AG20443 (cell line): ENCODE measurements at places on chromosomes 16 and 17.
A peak's percentile ranks its signal among the peaks of the same experiment; 100 is the strongest.

- DNase-seq: no peak
These were observed at the start of gene KCNG4 for GRCh38 chr16:84239909-84240308. Gene KCNG4 (minus strand): TSS chr16:84240012. CDS start chr16:84237485, 2,527 bp downstream.

DNA sequence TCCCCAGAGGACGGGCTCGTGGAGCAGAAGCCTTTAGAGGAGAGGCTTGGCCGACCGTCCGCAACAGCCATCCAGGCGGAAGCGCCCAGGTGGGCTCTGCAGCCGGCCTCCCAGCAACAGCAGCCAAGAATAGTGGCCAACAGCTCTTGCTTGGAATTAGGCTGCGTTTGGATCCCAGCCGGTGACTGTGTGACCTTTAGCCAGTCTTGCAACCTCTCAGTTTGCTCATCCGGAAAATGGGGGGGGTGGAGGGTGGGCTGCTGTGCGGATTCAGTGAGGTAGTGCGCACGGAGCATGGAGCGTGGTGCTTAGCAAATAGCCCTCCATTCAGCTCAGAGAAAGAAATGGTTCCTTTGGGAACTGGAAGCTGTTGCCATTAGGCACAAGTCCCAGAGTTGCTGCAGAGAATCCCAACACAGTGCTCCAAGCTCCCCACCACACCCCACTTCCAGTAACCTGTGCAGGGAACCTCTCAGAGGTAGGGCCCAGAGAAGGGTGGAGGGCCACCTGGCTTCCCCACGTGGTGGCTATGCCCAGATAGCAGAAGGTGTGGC lies 46.7 kb downstream of the RTN4RL1 start:
- DNase-seq: no peak

DNA sequence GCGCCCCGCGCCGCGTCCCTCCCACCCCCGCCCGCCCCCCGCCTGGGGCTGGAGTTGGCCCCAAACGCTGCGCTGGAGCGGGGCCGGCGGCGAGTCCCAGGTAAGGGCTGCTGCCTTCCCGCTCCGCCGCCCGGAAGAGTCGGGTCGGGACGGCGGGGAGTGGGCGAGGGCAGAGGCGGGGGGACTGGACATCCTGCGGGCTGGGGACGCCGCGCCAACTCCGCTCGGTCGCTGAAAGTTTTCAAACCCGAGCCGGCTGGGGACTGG lies 469 bp downstream of the GPRC5C start:
- DNase-seq: no peak

DNA sequence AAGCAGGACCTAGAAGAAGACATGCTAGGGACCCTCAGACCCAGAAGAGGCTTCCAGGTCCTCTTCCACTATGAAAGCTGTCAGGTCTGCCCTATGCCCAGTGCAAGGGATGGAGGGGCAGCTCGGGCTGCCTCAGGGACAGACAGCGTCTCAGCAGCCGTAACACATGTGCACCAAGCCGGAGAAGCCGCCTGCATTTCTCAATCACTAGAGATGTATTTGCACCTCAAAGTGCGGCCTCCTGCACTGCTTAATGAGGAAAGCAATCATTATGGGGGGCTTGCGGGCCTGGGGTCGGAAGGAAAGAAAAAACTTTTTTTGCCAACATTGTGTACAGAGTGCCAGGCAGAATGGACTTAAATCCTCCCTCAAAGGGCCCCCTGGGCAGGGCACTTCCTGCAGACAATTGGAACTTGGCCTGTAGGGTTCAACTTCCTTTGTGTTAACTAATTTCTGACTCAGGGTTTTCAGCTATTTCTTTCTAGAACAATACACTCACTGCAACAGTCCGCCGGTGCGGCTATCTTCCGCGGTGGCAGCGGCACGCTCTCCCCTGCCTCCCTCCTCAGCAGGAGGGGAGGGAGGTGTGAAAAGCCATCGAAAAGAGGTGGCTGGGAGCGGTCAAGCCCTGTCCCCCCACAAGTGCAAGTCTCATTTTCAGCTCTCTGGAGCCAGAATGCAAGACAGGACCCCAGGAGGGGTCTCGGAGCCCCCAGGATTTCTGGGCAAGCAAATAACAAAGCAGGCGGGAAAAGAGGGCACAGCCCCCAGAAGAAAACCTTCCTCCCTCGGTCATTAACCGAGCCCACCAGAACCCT lies 101.2 kb downstream of the ZNF423 start:
- peak; percentile 46 for DNase-seq

- DNase-seq: no peak
These were observed 555 bp downstream of the NUP88 start for GRCh38 chr17:5418858-5419355.

DNA sequence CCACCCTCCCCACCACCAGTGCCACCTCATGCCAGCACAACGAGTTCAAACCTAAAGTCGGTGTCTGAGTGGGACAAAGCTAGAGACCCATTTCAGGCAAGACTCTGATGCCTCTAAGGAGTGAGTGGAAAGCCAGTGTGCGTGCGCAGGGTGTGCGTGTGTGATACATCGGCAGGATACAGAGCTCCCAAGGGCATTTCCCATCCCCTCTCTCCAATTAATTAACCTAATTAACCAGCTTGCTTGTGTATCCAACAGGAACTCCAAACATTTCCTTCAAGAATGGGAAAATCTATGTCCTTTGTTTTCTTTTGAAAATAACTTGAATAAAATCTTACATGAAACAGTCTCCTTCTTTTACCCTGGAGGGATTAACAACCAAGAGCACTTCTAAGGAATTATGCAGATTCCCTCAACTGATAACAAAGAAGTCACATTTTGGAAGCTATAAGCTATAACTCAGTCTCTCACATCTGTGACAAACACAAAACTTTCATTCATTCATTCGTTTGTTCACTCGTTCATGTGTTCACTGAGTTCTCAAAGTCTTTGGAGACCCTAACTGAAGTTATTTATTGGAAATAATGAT lies 9.9 kb downstream of the ATPAF2 start:
- no peak for DNase-seq

DNA sequence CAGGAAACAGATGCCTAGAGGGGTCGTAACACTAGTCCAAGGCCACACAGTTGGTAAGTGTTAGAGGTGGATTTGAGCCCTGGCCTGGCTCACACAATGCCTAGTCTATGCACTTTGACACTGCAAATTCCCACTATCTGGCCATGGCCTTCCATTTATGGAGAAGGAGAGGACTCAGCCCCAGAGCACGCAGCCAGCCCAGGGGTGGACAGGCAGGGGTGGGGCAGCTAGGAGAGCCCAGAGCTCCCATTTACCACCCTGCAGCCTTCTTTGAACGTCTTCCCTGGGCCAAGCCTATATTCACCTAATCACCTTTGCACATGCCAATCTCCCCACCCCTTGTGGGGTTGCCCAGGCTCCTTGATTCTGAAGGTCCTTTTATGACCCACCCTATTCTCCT lies 81.2 kb downstream of the DYNLRB2 start:
- no peak for DNase-seq

- DNase-seq: no peak
These were observed 175.2 kb upstream of the NLRP1 start for GRCh38 chr17:5759501-5759925.

GRCh38 chr17:41440531-41441033 lies at the start of gene KRT38:
Gene KRT38 (minus strand): TSS chr17:41440983. CDS start chr17:41440921, 62 bp downstream.
- no peak for DNase-seq

- no peak for DNase-seq
These were observed 1.4 kb downstream of the FBXO31 start for GRCh38 chr16:87382023-87382785.

DNA sequence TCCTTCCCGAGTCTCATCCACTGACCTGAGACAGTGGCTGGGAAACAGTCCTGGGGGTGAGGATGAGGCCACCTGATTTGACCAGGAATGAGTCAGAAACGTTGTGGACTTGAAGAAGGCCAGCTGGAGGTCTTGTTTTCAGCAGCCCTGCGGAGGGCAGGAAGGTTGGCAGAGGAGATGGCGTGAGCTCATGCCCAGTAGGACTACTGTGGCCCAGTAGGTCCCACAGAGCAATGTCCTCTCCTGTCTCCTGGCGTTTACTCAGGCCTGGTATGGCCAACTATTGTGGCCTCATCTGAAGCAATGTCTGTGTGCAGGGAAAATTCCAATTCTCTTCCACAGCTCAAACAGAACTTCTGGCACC lies 84.1 kb upstream of the DNAJA2 start:
- DNase-seq: no peak

GRCh38 chr17:63082273-63082861 lies 116.3 kb downstream of the TANC2 start:
- peak; percentile 23 for DNase-seq

- peak; percentile 5 for DNase-seq
These were observed 2.6 kb upstream of the EXOSC6 start for GRCh38 chr16:70254180-70254964.

DNA sequence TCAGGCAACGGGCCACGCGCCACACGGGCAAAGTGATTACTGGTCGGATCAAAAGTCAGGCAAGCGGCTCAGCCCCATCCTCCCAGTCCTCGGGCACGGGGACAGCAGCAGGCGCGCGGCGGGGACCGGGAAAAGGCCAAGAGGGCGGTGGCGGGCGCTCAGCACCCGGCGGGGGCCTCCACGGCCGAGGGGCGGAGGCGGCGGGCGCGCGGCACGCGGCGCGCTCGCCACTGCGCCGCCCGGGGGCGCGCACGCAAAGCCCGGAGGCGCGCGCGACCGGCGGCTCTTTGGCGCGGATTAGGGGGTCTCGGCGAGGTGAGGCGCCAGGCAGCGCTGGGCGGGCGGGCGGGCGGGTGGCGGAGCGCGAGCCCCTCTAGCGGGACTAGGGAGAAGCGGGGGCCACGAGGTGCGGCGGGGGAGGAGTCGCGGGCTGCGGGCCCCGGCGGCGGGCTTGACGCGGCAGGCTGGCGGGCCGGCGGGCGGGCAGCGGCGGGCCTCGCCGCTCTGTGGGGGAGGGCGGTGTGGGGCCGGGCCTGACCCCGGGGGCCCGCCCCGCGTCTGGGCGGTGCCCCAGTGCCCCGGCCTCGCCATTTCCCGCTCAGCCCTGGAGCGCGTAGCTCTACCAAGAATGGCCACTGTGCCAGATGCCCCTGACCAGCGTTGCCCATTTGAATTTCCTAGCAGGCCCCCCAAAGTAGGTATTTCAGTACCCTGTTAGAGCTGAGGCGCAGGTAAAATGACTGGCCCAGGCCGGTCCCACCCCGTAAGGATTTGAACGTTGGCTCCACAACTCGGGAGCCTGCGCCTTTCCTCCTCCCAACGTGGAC lies at the start of the genes ACACA and TADA2A:
ACACA (minus strand) TSS at position 202 of the 827 bp plus-strand sequence. CDS start 537 bp downstream, outside the sequence.
TADA2A (plus strand) TSS at position 252 of the 827 bp plus-strand sequence. CDS start 4,480 bp downstream, outside the sequence.
- DNase-seq: peak; percentile 99

DNA sequence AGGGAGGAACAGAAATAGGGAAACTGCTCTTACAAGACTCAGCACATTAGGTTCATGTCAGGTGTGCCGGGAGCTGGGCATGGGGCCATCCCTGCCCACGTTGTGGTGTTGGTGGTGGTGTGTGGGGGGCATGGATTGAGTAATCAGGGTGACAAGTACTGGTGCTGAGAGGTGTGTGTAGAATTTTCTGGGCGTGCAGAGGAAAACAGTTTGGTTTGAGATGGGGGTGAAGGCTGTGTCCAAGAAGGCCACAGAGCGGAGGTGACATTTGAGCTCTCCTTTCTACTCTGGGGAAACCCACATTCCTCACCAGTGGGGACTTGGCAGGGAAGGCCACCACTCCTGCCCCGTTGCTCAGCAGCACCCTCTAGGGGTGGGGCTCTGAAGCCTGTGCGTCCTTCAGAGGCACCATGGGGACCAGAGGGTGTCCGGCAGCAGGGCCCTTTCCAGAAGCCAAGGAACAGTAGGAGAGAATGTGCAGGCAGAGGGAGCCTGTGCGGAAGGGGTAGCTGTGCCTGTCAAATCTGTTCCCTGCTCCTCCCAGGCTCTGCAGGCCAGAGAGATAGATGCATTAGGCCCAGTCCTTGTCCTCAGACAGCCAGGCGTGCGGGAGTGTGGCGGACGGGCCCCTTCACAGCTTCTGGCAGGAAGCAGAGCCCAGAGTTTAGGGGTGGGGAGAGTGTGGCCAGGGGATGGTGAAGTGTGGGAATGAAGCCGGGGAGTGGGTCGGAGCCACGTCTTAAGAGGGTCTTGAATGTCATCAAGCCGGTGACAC lies 48.7 kb upstream of the GSE1 start:
- DNase-seq: no peak
